NCI-H510A treated with DMSO at 0.1 percent for 48 hours (cell line): ENCODE measurements at places on chromosomes 7 and 10.

DNA sequence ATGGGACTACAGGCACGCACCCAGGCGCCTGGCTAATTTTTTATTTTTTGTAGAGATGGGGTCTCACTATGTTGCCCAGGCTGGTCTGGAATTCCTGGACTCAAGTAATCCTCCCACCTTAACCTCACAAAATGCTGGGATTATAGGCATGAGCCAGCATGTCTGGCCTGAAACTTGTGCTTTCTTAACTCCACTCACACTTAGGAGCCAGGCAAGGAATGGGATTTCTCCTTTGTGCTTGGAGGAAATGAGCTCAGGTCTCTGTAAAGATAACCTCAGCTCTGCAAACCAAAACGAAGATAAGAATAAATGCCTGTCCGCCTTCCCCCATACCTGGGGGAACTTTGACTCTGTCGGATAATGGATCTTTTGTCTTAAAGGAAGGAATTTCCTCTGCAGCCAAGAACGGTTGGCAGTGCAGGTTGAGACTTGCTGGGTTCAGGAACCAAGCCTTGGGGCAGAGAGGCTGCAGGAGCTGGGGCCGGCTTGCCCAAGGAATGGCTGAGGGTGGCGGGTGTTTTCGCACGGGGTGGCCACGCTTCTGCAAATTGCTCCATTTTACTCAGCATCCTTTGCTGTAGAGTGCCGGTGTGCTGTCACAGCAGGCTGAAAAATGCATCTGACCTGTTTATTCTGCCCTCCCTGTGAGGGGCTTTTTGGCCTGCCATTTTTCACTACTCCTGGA, 174.2 kb downstream of the KIAA1217 start:
- DNase-seq, result no peak

- no peak for DNase-seq
Observed at GRCh38 chr10:121709675-121710073, 111.4 kb upstream of the FGFR2 start.

GRCh38 chr7:117674617-117675016, 194.8 kb downstream of the CFTR start:
- no peak for DNase-seq

DNA sequence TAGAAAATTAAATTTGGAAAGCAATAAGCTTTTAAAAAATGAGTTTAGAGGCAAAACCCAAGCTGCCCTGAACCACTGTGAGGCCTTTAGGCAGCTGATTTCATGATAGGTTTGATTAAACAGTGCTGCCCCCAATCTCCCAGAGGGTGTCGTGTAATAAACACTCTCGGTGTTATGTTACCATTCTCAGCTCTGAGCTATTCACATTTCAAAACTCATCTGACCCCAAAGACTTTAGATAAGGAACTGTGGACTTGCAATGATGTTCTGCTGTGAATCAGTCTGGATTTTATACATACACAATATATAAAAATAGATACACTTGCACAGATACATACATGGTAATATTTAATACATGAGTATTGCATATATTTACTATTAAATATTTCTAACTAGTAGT, 120.4 kb downstream of the MALRD1 start:
- no peak for DNase-seq

GRCh38 chr10:44332465-44332864, 52.4 kb downstream of the CXCL12 start:
- no peak for DNase-seq

DNA sequence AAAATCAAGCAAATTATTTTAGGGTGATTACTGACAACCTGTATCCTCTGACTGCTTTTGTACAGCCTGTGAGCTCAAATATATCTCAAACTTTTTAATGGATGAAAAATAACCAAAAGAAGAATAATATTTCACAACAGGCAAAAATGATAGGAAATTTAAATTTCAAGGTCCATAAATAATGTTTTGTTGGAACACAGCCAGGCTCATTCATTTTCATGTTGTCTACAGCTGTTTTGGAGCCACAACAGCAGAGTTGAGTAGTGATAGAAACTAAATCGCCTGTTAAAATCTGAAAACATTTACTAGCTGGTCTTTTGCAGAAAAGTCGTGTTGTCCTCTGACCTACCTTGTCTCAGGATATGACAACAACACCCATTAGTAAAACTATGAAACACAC, 75.9 kb downstream of the GLI3 start:
- no peak for DNase-seq

DNA sequence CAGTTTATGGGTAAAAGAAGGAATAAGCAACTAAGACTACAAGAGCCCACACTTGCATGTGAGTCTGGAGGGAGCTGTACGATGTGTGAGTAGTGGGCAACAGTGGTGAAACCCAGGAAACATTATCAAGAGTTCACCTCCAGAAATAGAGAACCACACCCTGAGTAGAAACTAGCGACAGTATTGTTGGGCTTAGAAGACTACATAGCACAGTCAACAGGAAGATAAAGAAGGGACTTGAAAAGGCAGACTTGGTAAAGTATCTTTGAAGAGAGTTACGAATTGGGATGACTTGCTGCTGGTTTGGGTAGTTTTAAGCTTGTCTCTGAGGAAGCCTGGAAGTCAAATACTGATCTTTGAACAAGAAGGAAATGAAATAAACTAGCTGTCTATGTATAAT, 223.2 kb upstream of the GNAI1 start:
- DNase-seq, result no peak

DNA sequence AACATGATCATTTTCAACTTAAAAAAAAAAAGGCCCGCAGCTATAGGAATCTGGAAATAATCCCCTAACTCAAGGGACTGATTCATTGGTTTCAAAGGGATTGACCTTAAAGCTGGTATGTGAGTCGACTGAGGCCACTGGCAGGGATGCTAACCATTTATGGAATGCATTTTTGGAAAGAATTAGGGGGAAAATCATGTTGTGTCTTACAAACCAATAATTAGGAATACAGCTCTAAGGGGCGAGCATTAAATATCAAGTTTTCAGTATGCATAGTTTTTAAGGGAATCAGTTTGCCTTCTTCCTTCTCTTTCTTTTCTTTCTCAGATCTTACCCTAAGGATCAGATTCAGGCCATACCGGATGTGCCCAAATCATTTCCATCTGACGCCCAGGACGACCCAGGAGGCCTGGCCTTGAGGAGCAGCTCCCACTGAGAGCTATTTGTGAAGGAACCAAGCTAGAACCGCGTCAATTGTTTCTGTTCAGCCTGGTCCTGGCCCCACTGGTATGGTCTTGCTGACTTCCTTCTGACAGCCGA, 48.7 kb downstream of the BPGM start:
- no peak for DNase-seq

DNA sequence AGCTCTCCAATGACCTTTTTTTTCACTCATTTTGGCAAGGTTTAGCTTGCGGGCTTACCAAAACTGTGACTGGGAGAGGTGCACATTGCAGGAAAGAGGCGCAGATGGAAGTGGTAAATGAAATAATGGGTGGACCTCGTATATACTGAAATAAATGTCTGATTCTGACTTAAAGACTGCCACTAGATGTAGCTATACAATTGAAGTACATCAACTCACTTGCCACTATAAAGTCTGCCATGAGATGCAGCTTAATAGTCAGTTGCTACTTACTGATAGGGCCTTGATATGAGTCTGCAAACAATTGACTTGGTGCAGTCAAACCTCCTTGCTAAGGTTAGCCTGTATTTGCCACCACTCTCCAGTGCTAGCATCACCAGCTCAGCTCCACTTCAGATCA, 525.9 kb upstream of the MBL2 start:
- DNase-seq, result no peak

GRCh38 chr10:23368816-23369640, 24.4 kb upstream of the C10orf67 start:
- no peak for DNase-seq

GRCh38 chr7:101373812-101374614, 11.3 kb downstream of the COL26A1 start:
- no peak for DNase-seq

GRCh38 chr10:14822879-14823755, 14.7 kb downstream of the CDNF start:
- DNase-seq, result peak; percentile 3

DNA sequence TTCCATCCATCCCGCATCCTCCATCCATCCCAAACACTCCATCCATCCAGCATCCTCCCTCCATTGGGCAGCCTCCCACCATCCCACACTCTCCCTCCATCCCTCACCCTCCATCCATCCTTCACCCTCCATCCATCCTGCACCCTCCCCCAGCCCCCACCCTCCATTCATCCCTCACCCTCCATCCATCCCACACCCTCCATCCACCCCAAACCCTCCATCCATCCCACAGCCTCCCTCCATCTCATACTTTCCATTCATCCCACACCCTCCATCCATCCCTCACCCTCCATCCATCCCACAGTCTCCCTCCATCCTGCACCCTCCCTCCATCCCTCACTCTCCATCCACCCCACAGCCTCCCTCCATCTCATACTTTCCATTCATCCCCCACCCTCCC, 60.4 kb downstream of the FOXI2 start:
- DNase-seq, result no peak

- no peak for DNase-seq
Observed at GRCh38 chr7:124263232-124263827, 230.5 kb upstream of the TMEM229A start.

DNA sequence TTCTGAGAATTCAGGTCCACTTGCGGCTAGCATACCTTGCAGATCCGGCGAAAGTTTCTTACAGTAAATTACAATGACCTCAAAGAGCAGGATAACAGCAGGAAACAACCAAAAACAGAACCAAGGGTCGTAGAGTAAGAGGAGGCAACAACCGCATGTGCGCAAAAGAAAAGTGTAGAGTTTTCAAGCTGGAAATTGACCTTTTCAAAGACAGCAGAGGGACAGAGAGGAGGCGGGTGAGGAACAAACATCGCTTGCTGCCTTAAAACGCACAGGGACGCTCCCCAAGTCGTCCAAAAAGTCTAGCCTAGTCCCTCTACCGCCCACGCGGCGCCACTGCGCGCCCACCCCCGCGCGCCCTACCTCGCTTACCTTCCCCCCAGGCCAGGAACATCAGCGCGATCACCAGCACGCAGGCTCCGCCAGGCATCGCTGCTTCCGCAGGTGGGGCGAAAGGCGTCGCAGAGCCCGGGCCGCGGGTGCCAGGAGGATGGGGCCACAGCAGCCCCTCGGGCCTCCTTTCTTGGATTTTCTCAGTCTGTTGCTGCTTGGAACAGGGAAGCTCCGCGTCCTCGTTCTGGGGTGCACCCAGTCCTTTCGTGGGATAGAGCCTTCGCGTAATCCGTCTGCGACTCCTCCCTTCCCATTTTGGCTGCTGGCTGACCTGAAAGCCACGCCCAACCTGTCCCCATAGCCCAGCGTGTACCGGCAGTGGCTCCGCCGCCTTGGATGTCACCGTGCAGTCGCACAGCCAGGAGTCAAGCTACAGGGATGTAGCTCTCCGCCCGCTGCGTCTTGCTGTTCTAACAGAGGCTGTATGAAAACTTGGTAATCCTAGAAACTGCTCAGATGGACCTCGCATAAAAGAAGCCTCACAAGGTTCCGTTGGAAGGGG, at the start of gene VWDE:
Gene VWDE (minus strand): TSS at position 579 of the 895 bp plus-strand sequence. CDS start 149 bp downstream, at position 430.
- peak; percentile 79 for DNase-seq

DNA sequence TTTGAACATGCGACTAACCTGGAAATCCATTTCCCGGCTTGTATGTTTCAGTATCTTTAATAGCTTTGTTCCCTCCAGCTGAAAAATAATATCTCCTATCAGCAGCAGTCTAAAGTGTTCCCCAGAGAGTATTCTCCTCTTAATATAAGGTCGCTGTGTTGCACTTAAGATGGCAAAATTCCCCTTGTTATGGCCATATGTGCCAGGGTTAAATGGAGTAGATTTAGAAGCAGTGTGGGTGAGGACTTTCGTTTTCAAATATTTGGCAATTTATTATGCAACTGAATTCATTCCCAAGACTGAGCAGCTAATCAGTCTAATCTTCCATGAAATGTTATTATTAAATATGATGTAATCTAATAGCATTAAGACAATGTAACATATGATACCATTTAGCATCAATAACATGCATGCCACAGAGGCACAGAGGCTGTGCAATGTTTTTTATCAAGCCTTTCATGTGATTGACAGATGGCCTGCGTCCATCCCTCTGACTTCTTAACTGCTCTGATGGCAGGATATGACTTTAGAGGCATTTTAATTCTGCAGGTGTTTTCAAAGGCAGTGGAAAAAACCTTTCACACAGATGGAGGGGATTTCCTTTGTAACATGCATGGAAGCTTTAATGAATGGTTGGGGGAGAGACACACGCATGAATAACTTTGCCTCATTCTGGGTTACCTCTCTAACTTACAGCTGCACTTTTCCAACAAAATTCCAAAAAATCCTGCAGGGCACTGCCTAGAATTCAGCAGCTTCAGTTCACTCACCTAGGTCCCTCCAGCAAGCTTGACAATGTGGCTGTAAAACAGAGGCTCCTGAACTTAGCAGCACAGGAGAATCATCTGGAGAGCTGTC, 55.1 kb upstream of the ZPBP start:
- DNase-seq, result no peak

DNA sequence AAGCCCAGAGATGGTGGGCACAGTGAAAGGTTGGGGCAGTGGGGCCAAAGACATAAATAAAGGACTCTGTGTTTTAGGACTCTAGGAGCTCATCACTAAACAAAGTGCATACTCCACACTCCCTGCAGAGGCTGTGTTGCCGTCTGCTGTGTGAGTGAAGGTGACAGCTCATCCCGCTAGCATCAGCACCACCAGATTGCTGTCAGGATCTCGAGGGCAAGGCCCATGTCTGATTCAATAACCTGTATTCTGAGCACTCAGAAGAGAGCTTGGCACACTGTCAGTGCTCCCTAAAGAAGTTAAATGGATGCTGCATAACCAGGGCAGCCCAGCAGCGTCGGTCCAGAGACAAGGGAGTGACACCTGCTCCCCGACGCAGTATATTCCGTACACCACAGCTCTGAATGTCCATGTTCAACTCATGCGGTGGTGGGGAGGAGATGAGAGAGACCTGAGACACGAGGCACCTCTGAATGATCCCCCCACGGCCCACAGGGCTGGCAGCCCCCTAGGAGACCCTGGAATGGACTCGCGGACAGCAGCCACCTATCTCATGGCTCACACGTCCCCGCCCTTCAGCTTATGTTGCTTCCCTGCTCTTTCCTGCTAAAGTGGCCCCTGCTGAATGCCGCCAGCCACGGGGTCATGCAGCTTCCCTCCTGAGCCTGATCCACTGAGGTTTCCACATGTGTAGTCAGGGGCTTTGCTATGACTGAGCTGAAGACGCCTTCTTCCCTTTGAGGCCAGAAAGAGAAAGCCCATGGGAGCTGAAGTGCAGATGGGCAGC, 132.7 kb upstream of the KCNMA1 start:
- DNase-seq, result peak; percentile 38

- DNase-seq, result no peak
Observed at GRCh38 chr10:103894441-103894864, 23.5 kb downstream of the STN1 start.

DNA sequence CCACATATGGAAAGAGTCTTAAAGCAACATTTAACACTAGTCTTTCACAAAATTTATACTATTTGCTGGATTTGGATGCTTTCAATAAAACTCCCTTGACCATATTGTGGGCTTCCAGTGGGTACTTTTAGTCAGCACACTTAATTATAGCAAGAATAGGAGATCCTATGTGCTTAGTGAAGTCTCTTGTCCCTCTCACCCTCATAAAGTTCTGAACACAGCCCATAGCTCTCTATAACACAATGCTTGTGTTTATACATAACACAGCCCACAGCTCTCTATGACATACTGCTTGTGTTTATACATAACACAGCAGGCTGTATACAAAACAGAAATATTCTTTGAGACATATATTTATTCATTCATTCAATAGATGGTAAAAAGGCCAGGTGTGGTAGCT, 79.0 kb downstream of the SEMA3C start:
- no peak for DNase-seq
